ENCODE measurements at places on chromosomes 16 and 17. TPM values are rescaled to one million over a fixed set of nuclear protein-coding genes. Genes with fewer than 3 reads are reported as not detected.

Gene DNAJC7
- 113 TPM for total RNA-seq

Gene ALOX15B
- total RNA-seq = not detected

Gene TMEM88
- 0.69 TPM for total RNA-seq

Gene RAB11FIP4
- total RNA-seq = 27.0 TPM

Gene NDEL1
- total RNA-seq = 32.1 TPM

Gene XAF1
- total RNA-seq = 49.0 TPM

Gene SLC16A13
- 11.9 TPM for total RNA-seq

Gene KRTAP1-5
- not detected for total RNA-seq

Gene CTRB1
- 4.4 TPM for total RNA-seq

Gene MAF
- 0.13 TPM for total RNA-seq

Gene MLST8
- total RNA-seq = 73.7 TPM

Gene TMEM114
- not detected for total RNA-seq

Gene IL17C
- total RNA-seq = not detected

Gene TCAP
- 0.69 TPM for total RNA-seq

Gene RNU2-1
- 10,813 TPM for total RNA-seq

Gene WNT3
- not detected for total RNA-seq

Gene CCP110
- total RNA-seq = 18.7 TPM

Gene ELMO3
- total RNA-seq = 4.7 TPM

Gene ALDH3A2
- total RNA-seq = 27.8 TPM

Gene RAMP2
- total RNA-seq = 0.43 TPM

Gene RHBDL1
- 1.3 TPM for total RNA-seq

Gene TRPV2
- total RNA-seq = 93.7 TPM

Gene MYLK3
- total RNA-seq = 0.37 TPM

Gene CIITA
- total RNA-seq = 84.6 TPM

Gene OR4D1
- not detected for total RNA-seq

Gene KRT36
- total RNA-seq = not detected

Gene TEPSIN
- 26.7 TPM for total RNA-seq

Gene PRRT2
- total RNA-seq = 0.35 TPM

Gene PIGS
- 73.7 TPM for total RNA-seq

Gene JPH3
- not detected for total RNA-seq

Gene MT1X
- 11.6 TPM for total RNA-seq

Gene BLMH
- 63.9 TPM for total RNA-seq

Gene SIRT7
- 37.8 TPM for total RNA-seq

Gene NACA2
- total RNA-seq = not detected

Gene CCL4
- 54.8 TPM for total RNA-seq

Gene TM4SF5
- not detected for total RNA-seq

Gene SLFN13
- total RNA-seq = 64.4 TPM

Measured in GM12878 (cell line).